CD4-positive, alpha-beta memory T cell (primary cell): ENCODE measurements at places on chromosomes 5 and 9. TPM values are rescaled to one million over a fixed set of nuclear protein-coding genes. Genes with fewer than 3 reads are reported as not detected.

DNA sequence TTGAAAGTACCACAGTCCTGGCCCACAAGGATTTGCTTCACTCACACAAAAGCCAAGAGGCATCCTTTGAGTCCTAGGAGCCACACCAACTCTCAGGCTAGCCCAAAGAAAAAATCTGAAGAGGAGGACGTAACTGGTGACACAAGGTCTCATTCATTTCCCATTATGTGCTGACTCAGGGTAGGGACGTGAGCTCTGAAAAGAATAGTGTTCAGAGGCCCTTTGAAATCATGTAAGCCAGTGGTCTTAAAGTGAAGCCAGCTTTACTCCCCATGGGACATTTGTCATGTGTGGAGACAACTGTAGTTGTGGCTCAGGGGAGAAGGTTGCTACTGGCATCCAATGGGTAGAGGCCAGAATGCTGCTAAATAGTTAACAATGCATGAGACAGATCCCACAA is 332.4 kb downstream of the KCTD16 start:
- no peak for DNase-seq

DNA sequence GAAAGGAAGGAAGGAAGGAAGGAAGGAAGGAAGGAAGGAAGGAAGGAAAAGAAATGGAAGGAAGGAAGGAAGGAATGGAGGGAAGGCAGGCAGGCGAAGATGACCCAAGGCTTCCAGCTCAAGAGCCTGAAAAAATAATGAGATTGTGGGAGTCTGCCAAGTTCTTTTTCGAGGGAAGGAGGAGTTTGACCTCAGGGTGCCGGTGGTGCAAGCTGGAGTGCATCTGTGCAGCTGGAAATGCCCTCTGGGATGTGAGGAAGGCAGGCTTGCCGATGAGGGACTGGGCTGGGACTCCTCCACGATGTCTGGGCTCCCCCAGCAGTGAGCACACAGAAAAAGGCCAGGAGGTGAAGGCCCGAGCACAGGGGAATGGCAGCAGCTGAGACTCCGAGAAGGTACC is 154.9 kb upstream of the DAPK1 start:
- DNase-seq: no peak

DNA sequence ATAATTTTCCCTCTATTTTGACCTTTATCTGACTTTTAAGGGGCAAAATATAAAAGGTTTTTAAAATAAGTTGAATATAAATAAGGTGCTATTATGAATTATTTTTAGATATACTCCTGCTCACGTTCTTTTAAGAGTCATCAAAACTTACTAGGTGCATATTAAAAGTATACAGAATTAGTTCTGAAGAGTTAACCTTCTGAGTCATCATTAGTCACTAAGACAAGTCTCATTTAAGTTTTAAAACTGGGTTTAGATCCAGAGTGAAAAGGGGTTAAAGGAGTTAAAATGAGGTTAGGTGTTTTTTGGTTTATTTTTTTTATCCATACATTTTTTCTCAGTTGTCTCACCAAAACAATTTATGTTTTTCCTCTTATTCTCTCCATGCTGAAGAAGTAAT is 41.7 kb downstream of the SMIM15 start:
- no peak for DNase-seq

DNA sequence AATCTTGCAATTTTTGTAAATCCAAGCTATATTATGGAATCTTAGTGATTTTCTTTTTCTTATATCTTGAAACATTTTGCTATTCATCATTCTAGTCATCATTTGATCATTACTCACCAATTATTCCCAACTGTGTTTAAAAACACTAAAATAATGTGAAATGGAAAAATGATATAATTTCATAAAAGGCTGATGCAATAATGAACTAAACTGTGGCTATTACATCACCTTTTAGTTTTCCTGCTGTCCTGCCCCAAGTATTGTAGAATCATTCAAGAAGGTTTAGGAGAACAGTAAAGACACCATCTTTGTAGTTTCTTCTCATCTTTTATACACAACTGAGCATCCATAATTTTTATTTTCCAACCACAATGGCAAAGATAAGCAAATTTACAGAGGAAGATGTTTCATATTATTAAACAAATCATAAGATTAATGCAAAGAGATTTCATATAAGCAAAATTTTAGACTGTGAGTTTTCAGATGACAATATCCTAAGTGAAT is 431.0 kb upstream of the SLC30A5 start:
- no peak for DNase-seq

DNA sequence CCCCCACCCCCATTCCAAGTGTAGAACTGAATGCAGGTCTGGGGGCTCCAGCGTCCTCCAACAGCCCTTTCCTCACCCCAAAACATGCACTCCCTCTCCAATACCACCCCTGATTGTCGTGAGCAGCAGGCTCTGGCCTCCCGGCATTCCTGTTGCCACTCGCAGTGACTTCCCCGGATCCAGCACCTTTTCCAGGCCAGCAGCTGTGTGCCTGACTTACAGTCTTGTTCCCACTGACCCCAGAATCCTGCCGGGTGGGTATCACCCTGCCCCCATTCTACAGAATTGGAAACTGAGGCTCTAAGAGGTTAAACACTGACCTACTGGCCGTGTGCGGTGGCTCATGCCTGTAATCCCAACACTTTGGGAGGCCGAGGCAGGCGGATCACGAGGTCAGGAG is 127.2 kb downstream of the OLFM1 start:
- DNase-seq: no peak

GRCh38 chr5:113520429-113520828 is 6.9 kb downstream of the YTHDC2 start:
- no peak for DNase-seq

- DNase-seq: no peak
These were observed 94.1 kb upstream of the TAF11L2 start for GRCh38 chr5:17403695-17404490.

DNA sequence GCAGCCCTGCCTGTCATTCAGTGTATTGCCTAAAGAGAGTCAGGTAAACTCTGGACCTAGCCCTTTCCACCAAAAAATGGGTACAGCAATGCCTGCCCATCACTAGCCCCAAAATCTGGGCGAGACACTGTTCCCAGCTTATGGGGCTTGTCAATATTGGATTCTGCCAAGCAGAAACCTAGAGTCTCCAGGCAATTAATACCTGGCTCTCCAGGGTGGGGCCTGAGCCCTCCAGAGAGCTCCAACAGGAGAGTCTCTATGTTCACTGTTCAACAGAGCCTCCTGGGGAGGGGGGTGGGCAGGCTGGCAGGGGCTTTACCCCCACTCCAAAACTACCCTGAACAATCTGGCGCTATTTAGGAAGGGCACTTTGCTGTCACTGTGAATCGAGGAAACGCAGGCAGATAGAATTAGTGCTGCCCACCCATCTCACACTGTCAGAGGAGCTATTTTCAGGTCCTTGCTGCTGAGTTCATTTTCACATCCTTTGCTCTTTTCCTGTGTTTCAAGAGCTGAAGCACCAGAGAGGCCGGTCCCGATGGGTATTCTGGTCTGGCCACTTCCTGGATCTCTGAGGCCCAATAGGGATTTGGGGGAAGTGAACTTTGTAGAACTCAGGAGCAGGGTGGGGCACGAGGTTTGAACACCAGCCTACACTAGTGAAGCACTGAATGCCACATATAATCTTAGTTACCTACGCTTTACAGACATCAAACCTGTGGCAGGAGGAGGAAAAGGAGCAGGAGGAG is 121.8 kb downstream of the C5orf15 start:
- no peak for DNase-seq

Gene SLC34A3
- not detected for polyA plus RNA-seq

- DNase-seq: no peak
These were observed 2.3 kb downstream of the MEGF9 start for GRCh38 chr9:120711841-120712538.

DNA sequence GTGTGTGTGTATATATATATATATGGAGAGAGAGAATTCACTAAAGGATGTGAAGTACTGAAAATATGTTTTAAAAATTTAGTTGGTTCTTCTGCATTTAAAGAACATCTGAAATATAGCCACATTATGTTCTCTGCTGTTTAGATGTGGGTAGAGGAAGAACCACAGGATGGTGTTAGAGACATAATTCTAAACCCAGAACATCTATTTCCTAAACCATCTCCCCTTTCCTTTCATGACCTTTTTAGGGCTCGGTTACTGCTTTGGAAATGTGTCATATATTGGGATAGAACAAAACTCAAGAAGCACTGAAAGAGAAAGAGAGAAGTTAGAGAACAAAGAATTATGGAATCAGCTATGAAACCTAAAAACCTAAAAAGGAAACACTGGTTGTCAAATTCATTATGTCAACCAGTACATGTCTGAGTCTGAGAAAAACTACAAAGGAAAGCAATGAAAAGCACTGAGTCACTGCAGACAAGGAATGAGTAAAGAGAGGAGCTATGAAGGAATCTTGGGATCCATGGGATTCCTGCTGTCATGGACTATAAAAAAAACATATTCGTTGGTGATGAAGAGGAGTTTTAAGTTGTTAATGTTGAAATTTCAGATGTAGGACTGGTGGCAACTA is 28.4 kb downstream of the SLC12A2 start:
- DNase-seq: no peak

- no peak for DNase-seq
These were observed 6.0 kb downstream of the NRARP start for GRCh38 chr9:137295849-137296669.

- DNase-seq: no peak
These were observed 53.2 kb downstream of the MRPS27 start for GRCh38 chr5:72266862-72267261.

DNA sequence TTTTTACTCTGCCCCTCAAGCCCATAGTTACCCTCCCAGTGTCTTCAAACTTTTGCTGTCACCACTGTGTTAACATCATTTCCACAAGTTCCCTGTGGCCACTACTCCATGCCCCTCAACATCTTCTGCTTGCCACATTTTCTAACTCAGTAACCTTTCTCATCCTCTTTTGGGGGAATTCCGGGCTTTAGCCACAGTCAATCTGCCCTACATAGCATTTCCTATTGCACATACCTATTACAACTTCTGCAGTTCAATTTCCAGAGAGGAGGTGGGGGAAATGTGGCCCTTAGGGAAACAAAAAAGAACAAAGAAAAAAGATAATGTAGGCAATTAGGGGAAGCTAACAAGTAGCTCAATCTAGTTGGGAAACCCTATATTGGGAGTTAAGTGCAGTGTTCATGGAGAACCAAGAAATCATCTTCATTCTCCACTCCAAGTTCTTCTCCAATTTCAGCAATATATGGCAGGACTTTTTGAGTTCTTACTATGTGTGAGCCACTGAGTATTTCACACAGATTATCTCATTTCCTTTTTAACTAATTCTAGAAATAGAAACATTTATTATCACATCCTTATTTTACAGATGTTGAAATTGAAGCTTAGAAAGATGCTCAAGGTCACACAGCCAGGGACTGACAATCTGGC is 40.2 kb upstream of the LPAR1 start:
- no peak for DNase-seq

DNA sequence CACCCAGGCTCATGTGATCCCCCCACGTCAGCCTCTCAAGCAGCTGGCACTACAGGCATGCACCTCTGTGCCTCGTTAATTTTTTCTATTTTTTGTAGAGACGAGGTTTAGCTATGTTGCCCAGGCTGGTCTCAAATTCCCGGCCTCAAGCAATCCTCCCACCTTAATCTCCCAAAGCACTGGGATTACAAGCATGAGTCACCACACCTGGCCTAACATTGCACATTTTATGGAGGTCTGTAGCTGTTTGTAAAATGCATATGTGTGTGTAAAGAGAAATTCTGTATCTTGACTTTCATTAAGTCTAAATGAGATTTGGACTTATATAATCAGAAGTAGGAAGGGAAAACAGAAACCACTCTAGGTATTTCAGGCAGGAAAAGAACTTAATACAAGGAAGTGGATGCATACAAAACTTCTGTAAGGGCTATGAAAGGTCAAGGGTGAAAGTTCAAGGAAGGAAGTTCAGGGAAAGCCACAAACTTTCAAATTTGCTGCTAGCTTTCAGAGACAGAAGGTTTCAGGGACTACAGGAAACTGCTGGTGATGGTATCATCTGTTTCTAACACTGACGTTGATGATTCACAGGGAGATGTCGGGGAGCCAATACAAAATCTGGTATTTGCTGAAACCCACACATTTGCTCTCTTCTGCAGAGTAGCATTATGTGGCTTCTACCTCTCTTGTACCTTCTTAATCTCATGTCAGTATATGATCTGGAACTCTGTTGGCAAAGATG is 209.4 kb downstream of the PIK3R1 start:
- DNase-seq: peak; percentile 47

DNA sequence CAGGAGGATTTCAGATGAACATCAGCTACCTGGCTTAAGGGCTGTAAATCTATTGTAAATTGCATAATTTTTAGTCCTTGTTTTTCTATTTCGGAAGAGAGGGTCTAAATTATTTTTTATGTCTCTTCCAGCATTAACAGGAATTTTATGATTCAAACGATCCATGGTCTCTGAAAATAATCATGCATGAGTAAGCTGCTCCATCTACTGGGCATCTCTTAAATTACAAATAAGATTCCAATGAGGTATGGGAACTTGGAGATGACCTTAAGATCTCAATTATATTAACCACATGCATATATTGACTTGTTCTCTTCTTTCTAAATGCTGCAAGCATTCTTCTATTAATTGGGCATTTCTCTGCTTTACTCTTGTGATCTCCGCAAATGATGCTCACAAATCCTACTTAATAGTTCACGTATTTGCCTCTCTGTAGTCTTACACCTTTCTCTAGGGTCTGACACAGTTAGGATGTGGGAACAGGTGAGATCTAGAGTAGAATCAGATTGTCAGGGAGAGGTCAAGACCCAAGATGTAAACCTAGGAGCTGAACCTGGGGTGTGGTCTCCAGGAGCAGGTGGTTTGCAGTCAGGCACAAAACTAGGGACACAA is 86.9 kb downstream of the NUDT12 start:
- DNase-seq: peak; percentile 22

- DNase-seq: no peak
These were observed 529 bp downstream of the UBAC1 start for GRCh38 chr9:135960411-135961276.

Gene C5orf58
- polyA plus RNA-seq: not detected

- no peak for DNase-seq
These were observed 222.5 kb upstream of the DAPK1 start for GRCh38 chr9:87275047-87275725.

GRCh38 chr5:150053713-150054392 is 32.5 kb downstream of the CSF1R start:
- DNase-seq: no peak

- no peak for DNase-seq
These were observed 154.8 kb downstream of the SIL1 start for GRCh38 chr5:139043157-139043905.

DNA sequence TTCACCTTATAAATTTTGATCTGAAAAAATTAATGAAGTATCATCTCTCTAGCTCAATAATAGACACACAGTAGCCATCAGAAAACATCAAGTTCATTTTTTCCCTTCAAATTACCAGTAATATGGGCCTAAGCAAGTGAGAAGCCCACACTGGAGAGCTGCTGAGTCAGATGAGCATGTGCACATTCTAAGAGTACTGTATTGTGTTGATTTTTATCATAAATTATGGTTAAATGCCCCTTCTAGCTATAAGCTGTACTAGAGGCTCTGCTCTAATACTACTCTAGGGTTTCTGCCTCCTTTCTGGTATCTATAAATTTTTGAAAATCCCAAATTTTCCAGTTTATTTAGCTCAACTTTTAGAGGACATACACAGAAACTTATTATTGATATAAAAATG is 42.1 kb upstream of the TYRP1 start:
- no peak for DNase-seq

Gene ZNF883
- polyA plus RNA-seq: 1.7 TPM

Gene GRIN3A
- 0.12 TPM for polyA plus RNA-seq
